ENCODE measurements at places on chromosomes 5 and 9.

- peak overlapping the region; percentile 36 for H3K27ac ChIP-seq
- no peaks in the 10 kb centered on the region for H3K36me3 ChIP-seq
- H3K4me1 ChIP-seq: no peaks in the 10 kb centered on the region
- no peak overlapping the region for H3K4me3 ChIP-seq
Measured at GRCh38 chr5:79697222-79698170, 7.9 kb downstream of the CMYA5 start.

DNA sequence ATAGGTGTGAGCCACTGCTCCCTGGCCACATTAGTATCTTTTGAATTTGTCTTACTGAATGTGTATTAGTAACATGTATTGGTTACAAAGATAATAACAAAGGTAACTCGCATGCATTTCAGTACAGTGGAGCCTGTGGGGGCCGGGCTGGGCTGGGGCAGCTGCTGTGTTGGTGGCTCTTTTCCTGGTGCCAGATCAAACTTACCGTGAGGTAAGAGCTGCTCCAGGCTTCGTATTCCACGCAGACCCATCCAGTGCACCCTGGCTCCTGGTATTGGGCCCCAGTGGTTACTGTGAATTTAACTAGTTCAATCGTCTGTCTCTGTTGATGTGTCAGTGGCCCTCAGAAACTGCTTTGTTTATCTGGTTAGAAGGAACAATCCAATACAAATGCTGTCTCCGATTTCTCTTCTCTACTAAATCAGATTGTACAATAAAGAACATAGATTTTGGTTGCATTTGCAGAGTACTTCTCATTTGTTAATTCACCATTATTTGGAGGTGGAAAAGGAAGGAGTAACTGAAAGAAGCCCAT, 15.6 kb downstream of the PRRC2B start:
- no peaks in the 10 kb centered on the region for H3K36me3 ChIP-seq
- DNase-seq: no peak
- H3K27ac ChIP-seq: no peak overlapping the region
- H3K4me1 ChIP-seq: peaks cover 33% of the 10 kb centered on the region
- H3K27me3 ChIP-seq: no peaks in the 10 kb centered on the region
- no peak overlapping the region for H3K4me3 ChIP-seq

- H3K36me3 ChIP-seq: no peaks in the 10 kb centered on the region
- H3K27me3 ChIP-seq: no peaks in the 10 kb centered on the region
- no peak for DNase-seq
- H3K4me3 ChIP-seq: no peak overlapping the region
- H3K4me1 ChIP-seq: no peaks in the 10 kb centered on the region
Measured at GRCh38 chr5:54669845-54670244, 152.3 kb downstream of the SNX18 start.

GRCh38 chr5:13501176-13501575, 443.3 kb downstream of the DNAH5 start:
- DNase-seq: no peak
- no peaks in the 10 kb centered on the region for H3K27me3 ChIP-seq
- H3K27ac ChIP-seq: no peak overlapping the region
- H3K4me3 ChIP-seq: no peak overlapping the region

DNA sequence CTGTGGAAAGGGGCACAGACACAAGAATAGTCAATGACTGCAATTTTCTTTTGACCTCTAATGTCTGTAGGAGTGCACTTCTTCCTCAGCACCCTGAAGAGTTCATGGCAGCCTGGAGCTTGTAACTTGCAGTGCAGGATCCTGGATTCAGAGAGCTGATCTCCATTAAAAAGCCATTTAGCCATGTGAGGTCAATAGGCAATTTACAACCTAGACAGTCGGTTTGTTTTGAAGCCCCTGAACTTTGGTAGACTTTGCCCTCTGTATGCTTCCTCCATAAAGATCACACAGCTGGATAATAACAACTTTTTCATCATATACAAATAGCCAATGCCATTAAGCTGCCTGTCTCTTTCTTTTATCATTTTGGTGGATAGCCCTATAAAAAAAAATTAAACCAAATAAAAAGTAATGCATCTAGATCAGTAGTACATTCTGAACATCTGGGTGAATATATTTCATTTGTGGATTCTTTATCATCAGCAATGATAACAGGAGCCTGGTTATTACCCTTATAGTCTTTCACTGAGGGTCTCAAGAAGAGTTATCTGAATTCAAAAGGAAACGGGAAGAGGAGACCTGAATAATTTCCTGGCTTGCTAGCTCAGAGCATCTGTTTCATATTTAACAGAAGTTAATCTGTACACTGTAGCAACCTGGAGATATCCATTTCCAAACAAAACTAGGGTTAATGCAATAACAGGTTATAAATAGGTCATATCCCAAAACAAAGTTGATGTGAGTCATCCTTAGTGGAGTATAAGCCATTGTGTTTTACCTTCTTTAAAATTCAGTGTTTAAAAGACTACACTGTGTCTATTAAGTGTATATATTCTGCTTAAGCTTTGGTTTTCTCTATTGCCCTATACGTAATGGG, 193.8 kb upstream of the ACTBL2 start:
- no peaks in the 10 kb centered on the region for H3K27me3 ChIP-seq
- no peak for DNase-seq
- no peak overlapping the region for H3K27ac ChIP-seq
- H3K4me3 ChIP-seq: no peak overlapping the region
- no peaks in the 10 kb centered on the region for H3K36me3 ChIP-seq

- no peak overlapping the region for H3K27ac ChIP-seq
- H3K4me1 ChIP-seq: no peaks in the 10 kb centered on the region
- no peaks in the 10 kb centered on the region for H3K36me3 ChIP-seq
- no peaks in the 10 kb centered on the region for H3K27me3 ChIP-seq
Measured at GRCh38 chr9:128823903-128824406, 5.6 kb downstream of the SPOUT1 start.

DNA sequence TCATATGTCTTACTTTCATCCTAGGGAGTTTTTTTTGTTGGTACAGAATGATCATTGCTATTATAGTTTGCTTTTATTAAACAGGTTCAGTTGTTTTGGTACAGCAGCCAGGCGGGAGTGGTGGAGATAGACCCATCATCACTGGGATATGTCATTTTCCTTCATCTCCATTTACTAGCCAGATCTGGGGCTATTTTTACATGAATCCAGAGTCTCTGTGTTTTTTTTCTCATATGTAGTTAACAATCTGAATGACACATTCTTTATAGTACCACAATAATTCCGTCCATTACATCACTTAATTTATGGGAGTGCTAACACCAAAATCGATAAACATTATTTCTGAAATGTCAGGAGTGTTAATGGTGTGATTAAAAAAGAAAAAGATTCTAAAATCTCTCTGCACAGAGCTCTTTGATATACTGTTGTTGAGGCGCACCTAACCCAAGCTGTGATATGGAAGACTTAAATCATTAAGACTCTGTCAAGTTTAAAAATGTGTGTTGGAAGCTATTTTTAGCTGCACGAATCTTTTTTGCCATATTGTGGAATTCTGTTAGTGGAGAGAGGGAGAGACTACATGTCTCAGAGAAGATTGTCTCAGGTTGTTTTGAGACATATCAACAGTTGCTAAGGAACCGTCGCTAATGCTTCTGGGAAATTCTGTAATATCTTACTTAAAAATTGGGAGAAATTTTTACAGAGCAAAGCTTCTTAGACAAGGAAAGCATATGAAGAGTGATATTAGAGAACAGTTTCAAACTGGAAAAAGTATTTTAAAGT, 59.6 kb downstream of the RPS23 start:
- no peaks in the 10 kb centered on the region for H3K36me3 ChIP-seq
- H3K4me3 ChIP-seq: no peak overlapping the region
- no peaks in the 10 kb centered on the region for H3K27me3 ChIP-seq
- peak overlapping the region; percentile 27 for H3K27ac ChIP-seq
- H3K4me1 ChIP-seq: no peaks in the 10 kb centered on the region

DNA sequence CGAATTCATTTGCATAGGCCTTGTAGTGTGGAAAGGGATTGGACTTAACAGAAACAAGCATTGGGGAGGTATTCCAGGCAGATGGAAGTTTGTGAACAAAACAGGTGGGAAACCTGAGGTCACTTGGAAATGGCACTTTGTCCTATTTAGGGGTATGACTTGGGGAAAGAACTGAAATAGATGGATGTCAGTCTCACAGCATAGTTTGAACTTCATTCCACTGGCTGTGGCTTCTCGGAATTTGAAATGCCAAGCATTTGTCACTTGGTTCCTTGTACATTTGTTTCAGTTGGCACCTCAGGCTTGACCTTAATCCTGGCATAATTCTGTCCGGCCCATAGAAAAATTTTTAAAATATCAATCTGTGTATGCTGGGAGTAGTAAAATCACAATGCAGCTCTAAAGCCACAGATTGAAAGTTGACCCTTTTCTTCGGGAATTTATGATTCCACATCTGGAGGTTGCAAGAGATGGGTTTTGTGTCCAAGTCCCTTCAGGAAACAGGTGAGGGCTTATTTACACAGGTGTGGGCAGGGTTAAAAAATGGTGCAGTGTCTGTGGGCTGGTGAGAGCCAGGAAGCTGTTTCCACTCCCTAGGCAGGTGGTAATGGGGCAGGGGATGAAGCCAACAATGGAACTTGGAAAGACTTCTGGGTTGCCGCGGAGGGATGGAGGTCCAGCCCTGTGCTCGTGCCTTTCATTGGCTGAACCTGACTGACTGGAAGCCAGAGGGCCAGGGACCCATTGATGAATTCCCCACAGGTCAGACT, 39.2 kb upstream of the PDE8B start:
- H3K36me3 ChIP-seq: no peaks in the 10 kb centered on the region
- DNase-seq: no peak
- H3K27me3 ChIP-seq: no peaks in the 10 kb centered on the region
- no peaks in the 10 kb centered on the region for H3K4me1 ChIP-seq
- no peak overlapping the region for H3K27ac ChIP-seq
- no peak overlapping the region for H3K4me3 ChIP-seq
